ENCODE measurements at places on chromosomes 16 and 17.

DNA sequence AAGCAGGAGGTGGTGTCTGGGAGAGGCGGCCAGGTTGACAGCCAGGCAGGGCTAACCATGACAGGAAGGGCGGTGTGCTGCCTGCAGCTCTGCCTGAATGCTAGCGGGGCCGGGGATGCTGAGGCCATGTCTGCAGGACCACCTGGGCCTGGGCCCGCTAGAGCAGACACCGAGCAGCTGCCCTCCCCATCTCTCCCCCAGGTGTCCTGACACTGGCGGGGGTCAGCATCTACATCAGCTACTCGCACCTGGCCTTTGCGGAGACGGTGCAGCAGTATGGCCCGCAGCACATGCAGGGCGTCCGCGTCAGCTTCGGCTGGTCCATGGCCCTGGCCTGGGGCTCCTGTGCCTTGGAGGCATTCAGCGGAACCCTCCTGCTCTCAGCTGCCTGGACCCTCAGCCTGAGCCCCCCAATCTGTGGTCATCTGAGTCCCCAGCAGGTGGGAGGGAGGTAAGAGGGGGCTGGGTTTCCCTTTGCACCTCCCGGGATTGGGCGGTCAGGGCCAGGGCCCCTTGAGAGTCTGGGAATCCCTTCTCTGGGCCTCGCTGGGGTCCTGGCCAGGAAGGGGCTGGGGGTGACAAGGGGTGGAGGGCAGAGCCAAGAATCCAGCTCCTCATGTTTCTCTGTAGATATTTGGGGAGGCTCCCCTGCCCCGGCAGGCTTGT, 7.5 kb downstream of the TMEM235 start:
- no peak for DNase-seq

DNA sequence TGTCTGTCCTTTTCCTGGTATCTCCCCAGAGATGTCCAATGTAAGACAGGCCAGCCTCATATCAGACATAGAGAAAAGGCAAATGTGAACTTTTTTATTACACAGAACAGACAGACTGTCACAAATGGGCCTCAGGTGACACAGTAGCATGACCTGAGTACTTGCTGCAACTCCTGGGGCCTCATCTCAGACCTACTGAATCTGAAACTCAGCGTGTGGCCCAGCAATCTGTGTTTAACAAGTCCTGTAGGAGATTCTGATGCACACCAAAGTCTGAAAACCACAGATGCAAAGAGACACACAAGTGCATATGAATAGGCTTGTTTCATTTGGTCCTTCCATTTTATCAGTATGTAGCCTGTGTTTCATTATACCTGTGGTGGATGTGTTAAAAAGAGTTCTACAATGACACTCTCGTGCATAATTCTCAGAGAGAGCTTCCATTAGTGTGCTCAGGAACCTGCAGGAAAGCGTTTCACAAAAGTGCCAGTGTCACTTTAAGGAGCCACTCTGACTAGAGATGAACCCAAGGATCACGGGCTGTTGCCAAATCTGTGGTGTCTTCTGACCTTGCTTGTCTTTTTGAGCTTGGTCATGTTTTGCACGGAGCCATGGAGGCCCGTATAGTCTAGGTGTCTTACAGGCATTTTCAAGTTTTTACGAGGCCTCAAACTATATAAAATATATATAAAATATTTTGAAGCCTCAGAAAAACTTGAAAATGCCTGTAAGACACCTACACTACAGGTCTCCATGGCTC, 33.8 kb upstream of the NF1 start:
- DNase-seq: no peak

DNA sequence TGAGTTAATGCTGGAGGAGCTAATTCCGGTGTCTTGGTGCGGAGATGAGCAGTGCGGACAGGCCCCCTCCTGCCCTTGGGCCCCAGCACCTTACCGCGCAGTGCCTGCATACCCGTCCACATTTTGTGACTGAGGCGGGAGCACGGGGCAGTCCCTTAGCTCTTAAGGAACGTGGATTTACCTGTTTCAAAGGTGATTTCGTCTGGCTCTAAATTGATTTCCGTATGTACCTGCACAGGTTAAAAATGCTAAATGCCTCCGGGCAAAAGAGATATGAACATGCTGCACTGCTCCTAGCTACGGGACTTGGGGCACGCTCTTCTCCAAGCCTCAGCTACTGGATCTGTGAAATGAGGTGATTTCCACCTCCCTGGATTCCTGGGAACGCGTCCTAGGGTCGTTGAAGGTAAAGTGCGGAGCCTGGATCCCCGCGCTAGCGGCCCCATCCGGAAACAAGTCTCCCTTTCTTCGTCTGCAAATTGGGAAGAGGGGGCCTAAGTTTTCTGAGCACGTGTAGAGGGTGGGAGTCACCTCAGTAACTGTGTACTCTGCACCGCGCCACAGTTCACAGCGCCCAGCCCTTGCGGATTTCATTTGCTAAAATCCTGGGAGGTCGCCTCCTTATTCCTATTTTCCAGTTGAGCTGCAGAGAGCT, 669 bp upstream of the CRISPLD2 start:
- DNase-seq: no peak

DNA sequence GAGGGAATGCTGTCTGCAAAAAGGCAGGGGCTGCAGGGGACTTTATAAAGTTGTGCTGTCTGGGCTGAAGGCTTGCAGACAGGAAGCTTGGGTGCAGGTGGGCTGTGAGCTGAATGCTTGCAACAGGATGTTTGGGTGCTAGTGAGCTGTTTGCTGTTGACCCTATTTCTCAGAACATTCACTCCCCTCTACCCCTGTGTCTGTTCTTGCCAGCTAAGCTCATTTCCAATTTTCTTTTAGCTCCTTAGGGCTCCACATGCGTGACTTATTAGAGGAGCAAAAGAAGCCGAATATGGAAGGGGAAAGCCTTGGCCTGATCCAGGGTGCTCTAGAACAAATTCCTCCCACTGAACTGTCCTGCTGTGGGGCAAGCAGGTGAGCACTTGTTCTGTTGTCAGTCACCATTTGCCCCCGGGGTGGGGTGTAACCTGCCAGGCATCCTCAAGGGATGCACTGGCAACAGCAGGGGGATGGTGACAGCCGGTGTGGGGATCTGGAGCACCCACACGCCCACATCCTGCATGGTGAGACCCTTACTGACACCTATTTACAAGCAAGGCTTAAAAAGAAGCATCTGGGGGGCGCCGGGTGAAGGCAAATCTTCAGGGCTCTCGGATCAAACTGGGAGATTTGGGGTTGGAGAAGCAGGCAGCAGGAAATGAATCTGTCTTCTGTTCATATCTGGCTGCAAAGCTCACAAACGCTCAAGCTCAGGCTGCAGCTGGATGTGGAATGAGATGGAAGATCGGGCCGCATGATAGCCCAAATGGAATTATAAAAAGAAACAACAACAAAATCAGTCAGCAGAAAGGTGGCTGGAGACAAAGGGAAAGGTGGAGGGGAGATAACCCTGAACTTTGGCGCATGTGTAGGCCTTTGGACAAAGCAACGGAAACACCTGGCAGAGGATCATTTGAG, 21.1 kb upstream of the NUP93 start:
- DNase-seq: no peak

DNA sequence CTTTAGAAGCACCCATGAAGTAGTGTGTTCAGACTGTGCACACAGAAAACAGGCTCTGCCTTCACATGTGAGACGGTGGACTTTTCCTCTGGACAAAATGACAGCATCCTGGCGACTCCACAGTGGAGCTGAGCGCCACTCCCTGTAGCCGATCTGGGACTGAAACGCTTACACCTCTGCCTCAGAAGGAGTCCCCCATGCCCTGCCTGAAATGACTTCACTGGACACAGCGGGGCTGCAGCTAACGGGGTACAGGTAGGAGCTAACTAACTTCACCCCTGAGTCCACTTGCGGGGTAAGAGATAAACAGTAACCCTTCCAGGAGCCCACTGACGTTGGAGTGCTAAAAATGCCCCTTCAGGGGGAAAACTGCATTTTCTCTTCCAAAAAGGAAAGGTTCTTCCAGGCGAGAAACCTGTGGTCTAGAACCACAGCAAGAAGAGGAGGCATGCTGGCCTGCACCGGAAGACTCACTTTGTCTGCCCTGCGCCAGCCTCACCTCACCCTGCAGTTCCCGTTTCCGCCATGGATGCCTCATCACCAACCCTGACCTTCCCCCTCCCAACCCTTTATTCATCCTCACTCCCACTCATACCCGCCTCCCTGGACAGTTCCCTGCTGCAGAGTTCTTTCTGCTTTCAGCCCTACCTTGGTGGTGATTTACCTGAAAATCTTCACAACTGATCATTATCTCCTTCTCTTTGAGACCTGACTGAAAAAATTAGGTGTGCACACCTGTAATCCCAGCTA, 19.4 kb upstream of the ENDOV start:
- no peak for DNase-seq

- peak; percentile 72 for DNase-seq
Measured at GRCh38 chr17:29376667-29377270, 13.4 kb upstream of the TAOK1 start.

- DNase-seq: no peak
Measured at GRCh38 chr16:15950161-15950854, 892 bp downstream of the ABCC1 start.

GRCh38 chr16:4862639-4863038, 15.4 kb downstream of the UBN1 start:
- no peak for DNase-seq

DNA sequence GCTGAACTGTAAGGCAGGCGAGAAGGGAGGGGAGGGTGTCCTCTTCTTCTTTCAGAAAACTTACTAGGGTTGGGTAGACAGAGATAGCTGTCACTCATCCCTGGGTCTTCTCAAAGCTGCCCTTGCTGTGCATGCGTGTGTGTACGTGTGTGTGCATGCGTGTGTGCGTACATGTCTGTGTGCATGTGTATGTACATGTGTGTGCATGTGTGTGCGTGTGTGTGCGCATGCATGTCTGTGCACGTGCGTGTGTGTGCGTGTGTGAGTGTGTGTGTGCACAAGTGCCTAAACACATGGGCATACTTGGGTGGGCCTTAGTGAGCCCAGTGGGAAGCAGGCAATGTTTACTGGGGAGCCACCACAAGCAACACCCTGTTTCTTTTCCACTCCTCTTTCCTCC, 154.8 kb upstream of the TNRC6C start:
- no peak for DNase-seq

DNA sequence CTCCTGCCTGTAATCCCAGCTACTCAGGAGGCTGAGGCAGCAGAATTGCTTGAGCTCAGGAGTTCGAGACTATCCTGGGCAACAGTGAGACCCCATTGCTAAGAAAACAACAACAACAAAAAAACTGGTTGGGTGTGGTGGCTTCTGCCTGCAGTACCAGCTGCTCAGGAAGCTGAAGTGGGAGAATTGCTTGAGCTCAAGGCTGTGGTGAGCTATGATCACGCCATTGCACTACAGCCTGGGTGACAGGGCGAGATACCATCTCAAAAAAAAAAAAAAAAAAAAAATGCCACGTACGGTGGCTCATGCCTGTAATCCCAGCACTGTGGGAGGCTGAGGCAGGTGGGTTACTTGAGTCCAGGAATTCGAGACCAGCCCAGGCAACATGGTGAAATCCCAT, 34.1 kb downstream of the NME2 start:
- no peak for DNase-seq
